Stimulated activated CD4-positive, alpha-beta T cell treated with anti-CD3 and anti-CD28 coated beads, Interleukin-15, amount 100 ng/mL, for 48 hours (primary cell): ENCODE measurements at places on chromosomes 12 and 14.

GRCh38 chr12:14514154-14514842 lies 53.4 kb downstream of the PLBD1 start:
- DNase-seq: no peak

- no peak for DNase-seq
These were observed 11.3 kb downstream of the CACNA1C start for GRCh38 chr12:2064071-2064507.

DNA sequence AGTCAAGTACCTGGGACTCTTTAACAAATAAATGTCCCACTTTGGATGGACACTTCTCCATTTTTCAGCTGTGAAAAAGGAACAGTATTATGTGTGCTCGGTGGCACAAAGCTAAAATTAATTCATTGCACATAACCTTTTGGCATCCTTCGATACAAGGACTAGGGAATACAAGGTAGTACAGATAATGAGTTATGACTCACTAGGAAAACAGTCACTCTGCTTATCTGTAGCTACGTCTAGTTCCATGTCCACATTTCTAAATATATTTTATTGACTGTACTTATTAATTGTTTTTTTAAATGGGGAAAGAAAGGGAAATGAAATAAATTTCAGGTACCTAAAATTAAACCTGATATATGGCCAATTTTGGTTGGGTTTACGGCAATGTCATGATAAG lies 35.2 kb upstream of the RIC8B start:
- no peak for DNase-seq

DNA sequence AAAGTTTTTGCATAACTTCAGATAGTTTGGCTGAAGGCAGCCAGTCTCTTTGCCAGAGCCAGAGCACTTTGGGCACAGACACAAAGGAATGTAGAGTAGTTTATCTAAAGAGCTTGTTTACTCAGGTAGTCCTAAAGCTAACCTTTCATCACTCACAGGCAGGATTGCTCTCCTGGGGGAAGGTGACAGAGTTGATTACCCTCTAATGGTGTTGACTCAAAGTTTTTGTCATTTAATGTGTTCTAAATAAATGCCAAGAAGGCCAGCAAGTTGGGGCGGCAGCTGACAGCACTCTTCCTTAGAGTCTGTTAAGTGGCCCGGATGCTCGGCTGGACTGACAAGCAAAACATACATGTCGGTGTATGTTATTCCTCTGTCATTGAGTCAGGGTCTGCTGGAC lies 9.3 kb upstream of the TAS2R46 start:
- no peak for DNase-seq

DNA sequence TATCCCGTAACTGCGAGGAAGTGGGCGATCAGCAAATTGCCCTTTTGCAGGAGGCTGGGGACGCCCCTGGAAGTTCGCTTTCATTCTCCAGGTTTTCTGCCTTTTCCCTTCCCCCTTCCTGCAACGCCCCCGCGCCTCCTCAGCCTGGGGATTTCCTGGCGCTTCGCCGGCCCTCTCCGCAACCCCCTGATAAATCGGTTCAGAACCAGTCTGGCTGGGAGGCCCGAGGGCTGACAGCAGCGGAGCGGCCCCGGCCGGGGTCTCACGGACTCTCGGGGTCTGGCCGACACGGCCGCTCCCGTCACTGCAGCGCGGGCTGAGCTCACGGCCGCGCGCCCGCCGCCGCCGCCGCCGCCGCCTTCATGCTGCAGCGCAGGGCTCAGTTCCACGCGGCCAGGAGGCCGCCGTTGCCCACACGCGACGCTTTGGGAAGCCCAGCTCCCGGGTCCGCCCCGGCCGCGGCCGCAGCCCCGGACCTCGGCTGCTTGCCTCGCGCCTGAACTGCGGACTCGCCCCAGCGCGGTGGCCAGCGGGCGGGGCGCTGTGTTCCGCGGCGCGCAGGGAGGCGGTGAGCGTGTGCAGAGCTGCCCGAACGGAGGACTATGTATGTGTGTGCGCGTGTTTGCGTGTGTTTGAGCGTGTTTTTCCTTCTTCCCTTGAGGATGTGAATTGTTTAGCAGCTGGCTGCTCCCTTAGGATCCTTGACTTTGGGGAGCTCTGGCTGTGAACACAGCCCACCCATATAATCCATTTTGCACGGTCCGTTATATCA lies at the start of gene LRFN5:
TSS of gene LRFN5 (plus strand) at position 345 of the 772 bp plus-strand sequence.
- no peak for DNase-seq

DNA sequence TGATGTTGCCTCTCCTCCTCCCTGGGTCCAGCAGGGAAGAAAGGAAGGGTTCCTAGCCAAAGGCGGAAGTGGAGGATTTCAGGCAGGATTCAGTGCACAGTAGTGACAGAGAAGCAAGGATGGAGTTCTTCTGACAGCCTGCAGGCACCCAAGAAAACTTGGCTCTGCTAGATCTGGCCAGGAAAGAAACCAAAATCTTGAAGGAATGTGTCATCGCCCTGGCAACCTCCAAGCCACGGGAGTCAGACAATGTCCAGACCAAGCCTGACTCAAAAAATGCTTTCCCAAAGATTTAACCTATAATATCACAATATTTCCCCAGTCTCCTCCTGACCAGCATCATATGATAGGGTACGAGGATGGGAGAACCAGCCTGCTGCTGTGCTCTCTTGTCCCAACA lies 22.8 kb upstream of the DHRS4 start:
- no peak for DNase-seq

DNA sequence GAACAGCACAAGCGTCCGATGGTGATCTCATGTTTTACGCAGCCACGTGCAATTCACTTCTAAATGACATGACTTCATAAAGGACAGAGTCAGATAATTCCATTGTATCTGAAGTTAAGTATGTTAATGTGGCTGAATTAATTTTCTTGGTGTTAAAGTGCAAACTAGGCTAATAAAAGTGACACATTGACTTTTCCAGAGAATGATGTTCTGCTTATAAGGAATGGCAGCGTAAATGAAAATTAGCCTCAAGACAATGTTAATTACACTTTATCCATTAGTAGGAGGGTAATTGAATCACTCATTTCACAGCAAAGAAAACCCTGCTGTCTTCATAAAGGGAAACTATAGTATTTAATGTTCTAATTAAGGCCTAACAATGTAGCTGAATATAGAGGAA lies 426.5 kb downstream of the GLT1D1 start:
- DNase-seq: no peak

- DNase-seq: no peak
These were observed 160.6 kb downstream of the KCNA5 start for GRCh38 chr12:5204271-5204670.

DNA sequence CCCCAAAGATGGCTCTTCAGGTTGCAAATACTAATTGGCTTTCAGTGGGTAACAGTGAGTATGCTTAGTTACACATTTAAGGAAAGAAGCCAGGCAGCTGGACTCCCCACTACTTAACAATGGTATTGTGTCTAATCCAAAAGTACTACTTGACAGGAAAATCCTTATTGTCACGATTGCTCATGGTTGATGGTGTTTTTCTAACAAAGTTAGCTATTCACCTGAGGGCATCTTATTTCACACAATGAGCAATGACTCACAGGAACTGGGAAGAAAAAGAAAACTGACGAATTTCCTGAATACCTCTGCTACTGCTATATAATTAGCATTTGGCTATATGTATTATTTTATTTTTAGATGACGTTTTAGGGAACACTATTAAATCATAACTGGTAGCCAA lies 33.4 kb upstream of the ALG10 start:
- no peak for DNase-seq

GRCh38 chr14:105347587-105347968 lies 33.0 kb downstream of the PACS2 start:
- DNase-seq: no peak

DNA sequence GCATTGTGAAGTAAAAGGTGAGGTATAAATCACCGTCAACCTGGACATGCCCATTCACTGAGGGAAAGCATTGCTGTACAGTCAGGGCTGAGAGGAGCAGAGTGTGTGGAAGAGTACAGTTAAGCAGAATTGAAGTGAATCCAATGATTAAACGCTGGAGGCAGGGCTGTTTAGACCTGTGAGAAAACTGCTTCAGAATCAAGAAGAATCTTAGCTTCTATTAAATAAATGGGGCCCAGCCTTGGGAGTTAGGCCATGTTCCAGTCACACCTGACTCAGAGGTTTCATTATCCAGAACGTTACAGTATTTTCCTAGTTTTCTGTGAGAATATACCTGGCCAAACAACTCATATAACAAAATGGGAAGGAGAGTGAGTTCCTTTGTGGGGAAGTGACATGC lies 86.9 kb downstream of the ATP23 start:
- DNase-seq: no peak

DNA sequence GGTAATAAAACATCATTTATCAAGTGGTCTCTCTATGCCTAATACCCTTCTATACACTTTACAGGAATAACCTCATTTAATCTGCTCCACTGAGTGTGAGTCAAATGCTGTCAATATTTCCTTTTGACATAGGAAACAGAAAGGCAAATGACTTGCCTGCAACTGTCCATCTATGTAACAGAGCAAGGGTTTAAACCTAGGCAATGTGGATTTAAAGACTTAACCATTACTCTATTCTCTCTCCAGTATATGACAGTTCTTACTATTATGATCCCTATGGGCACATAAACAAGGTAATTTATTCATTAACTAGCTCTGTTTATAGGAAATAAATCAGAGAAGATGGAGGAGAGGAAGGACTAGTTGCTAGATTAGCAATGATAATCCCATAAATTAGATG lies 70.6 kb downstream of the FSCB start:
- no peak for DNase-seq

DNA sequence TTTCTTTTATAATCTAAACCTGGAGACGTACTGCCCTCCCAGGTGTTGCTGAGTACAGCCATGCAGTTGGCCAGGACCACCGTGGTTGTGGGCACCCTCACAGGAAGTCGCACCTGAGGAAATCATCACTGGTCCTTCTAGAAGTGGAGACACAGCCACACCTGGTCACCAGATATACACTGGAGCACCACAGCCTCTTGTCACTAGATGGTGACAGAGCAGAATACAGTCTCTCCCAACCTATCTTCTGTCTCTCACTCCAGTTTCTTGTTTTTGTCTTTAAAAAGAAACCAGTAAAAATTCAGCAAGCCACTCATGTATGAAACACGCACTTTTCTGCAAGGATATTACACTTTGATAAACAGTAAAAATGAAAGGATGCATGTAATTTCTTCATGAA lies 43.1 kb upstream of the GPHB5 start:
- no peak for DNase-seq

GRCh38 chr14:64566651-64567122 lies 16.9 kb downstream of the PPP1R36 start:
- no peak for DNase-seq

DNA sequence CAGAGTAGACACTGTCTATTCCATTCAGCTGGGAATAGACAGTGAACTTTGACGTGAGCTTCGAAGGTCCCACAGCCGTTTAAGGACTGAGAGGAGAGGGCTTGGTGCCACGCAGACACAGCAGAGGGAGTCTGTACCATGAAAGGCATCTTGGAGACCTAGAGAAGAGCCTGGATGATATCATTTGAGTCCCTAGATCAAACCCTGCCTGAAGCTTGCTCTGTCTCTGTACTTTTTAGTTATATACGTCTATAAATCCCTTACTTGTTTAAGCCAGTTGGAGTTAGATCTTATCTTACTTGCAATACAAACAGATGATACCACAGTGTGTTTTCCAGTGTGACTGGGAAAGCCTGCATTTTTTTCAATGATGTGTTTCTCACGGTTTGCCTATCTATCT lies 128.9 kb upstream of the RTL1 start:
- no peak for DNase-seq

GRCh38 chr12:11540156-11540555 lies 109.3 kb upstream of the ETV6 start:
- no peak for DNase-seq

GRCh38 chr14:76828339-76829012 lies 2.3 kb downstream of the LRRC74A start:
- no peak for DNase-seq

GRCh38 chr12:3002646-3003045 lies 43.4 kb downstream of the TEAD4 start:
- no peak for DNase-seq

DNA sequence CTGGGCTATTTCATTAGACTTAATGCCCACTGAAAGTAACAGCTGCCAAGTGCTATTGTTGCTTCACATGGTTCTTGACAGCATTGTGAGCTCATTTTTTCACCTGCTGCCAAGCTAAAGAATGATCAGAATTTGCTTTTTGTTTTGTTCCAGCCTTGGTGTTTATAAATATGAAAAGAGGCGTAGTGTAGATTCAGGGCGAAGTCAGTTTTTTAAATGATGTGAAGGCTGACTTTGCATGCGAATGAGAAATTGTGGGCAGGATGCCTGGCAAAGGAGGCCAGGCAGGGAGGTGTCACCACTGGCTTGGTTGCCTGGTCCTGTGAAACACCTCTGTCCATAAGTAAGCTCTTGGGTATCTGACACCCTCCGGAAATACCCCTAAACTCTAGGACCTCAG lies 93.3 kb upstream of the NAP1L1 start:
- DNase-seq: no peak

GRCh38 chr12:121590476-121591143 lies 9.8 kb upstream of the KDM2B start:
- peak; percentile 58 for DNase-seq

- DNase-seq: no peak
These were observed 16.4 kb downstream of the FLRT2 start for GRCh38 chr14:85546390-85546789.

- DNase-seq: no peak
These were observed 5.9 kb downstream of the SDR9C7 start for GRCh38 chr12:56928262-56928661.

- no peak for DNase-seq
These were observed 35.7 kb upstream of the HIF1A start for GRCh38 chr14:61659582-61659981.

- DNase-seq: no peak
These were observed 62.7 kb upstream of the PTGR2 start for GRCh38 chr14:73788701-73789551.

DNA sequence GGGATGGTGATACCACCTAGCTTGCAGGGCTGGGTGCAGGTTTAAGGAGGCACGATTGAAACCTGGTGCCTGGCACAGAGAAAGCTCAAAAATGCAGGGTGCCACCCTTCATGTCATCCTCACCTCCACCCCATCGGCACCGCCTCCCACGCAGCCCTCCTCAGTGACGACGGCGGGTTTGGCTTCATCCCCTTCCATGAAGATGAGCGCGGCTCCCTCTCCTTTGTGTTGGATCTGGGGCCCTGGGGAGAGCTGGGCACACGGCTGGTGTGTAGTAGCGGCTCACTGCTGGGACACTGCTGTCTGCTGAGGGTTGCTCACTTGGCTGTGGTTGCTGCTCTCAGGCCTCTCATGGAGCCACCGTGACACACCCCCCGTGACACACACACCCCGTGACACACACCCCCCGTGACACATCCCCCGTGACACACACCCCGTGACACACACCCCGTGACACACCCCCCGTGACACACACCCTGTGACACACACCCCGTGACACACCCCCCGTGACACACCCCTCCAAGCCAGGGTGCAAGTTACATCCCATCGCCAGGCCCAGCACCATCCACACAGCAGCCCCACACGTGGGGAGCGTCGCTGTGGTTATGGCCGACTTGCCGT lies 42.9 kb upstream of the FZD10 start:
- DNase-seq: no peak

DNA sequence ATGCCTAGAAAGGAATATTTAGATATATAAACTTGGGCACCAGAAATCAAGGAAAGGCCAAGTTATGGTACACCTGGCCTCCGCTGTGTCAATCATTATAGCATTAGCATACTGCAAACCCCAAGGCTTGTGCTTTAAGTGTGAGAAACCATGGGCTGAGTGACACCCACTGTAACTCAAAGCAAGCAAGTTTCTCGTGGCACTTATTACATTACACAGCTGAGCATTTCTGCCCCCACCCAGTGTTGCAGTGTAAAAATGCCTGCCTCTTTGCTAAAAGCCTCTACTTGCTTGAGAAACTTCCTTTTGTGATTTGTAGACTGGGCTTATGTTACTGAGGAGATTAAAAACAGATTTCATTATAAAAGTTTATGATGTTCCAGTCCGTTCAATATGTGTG lies 122.0 kb downstream of the TGFB3 start:
- DNase-seq: no peak
